Inflammatory macrophage treated with lipopolysaccharide for 4 hours (primary cell): ENCODE measurements at places on chromosomes 16 and 17.
A peak's percentile ranks its signal among the peaks of the same experiment; 100 is the strongest.

- DNase-seq = peak; percentile 6
These were observed 785 bp downstream of the NME3 start for GRCh38 chr16:1770328-1771187.

GRCh38 chr17:34570506-34570905 lies 8.9 kb upstream of the TMEM132E start:
- no peak for DNase-seq

GRCh38 chr16:86941731-86942130 lies 363.4 kb downstream of the FOXL1 start:
- no peak for DNase-seq

GRCh38 chr17:1764284-1764683 lies 2.4 kb downstream of the SERPINF1 start:
- peak; percentile 53 for DNase-seq

GRCh38 chr16:31063843-31064611 lies 10.0 kb downstream of the ZNF668 start:
- DNase-seq = no peak

GRCh38 chr17:17102176-17102575 lies 59.9 kb downstream of the MPRIP start:
- DNase-seq = no peak

GRCh38 chr16:87506423-87507350 lies 13.9 kb upstream of the ZCCHC14 start:
- no peak for DNase-seq

DNA sequence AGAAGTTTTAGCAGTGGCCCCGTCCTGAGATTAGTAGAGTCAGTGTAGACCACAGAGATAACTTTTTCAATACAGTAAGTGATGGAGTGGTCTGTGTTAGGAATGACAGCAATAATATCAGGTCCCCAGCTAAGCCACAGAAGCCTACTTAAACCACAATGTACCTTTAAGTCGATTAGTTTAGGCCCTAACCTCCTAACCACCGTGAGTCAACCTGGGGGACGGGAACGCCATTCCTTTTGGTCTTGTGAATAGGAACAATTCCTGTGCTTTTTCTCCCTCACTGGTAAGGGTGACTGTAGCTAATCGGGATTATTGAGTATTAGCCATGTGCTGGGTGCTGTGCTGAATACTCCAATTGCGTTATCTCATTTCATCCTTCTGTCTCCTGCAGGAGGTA lies 14.0 kb downstream of the YPEL2 start:
- no peak for DNase-seq
